ENCODE measurements at places on chromosomes 5 and 9.

DNA sequence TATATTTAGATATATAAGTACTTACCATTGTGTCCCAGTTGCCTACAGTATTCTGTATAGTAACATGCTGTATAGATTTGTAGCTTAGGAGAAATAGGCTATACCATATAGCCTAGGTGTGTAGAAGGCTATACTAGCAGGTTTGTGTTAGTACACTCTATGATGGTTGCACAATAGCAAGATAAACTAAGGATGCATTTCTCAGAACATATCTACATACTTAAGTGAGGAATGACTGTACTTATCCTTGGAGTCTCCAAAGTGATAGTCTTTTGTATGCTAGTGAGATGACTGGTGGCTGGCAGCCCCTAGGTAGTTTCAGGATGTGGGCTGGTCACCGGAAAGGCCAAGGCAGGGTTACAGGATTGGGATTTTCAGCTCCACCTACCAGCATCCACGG is 208.7 kb downstream of the ARHGEF28 start:
- no peak for ATAC-seq

DNA sequence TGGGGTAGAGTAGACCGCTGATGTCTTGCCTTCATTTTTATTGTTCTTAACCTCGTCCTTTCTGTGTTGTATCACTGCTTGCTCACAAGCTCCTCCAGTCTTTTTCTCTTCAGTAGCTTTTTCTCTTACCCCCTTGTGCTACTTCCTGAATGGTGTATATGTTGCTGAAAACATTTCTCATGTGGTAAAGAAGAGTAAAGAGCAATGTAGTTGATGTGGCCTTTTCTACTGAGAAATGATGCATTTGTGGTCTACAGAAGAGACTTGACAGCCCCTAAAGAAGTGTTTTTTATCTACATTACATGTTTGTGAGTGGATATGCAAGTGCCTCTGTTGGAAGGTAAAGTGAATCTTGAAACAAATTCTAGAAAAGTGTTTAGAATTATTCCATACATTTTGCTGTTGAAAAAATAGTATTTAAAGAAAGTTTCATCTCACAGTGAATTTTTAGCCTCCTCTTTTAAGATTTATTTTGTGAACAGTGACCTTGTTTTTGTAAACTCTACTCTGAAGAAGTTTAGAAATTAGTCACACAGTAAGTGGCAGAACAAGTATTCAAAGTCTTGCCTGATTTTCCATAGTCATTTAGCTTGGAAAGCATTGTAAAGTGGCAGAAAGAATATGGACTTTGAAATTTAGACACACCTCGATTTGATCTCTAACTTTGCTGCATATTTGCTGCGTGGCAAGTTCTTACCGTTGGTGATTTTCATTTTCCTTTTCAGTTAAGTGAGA is 17.4 kb downstream of the CDC42SE2 start:
- ATAC-seq = peak; percentile 68

GRCh38 chr5:41087461-41087860 is 16.3 kb upstream of the MROH2B start:
- no peak for ATAC-seq

GRCh38 chr9:34089311-34089710 is 37.2 kb downstream of the DCAF12 start:
- no peak for ATAC-seq

GRCh38 chr9:113653746-113654604 is 190.4 kb downstream of the RGS3 start:
- no peak for ATAC-seq

GRCh38 chr5:68196876-68197275 is 18.7 kb upstream of the PIK3R1 start:
- ATAC-seq = peak; percentile 54
